ENCODE measurements at places on chromosomes 2 and 18.
A peak's percentile ranks its signal among the peaks of the same experiment; 100 is the strongest.

GRCh38 chr2:7517088-7517487, 599.9 kb downstream of the RNF144A start:
- no peak for DNase-seq

DNA sequence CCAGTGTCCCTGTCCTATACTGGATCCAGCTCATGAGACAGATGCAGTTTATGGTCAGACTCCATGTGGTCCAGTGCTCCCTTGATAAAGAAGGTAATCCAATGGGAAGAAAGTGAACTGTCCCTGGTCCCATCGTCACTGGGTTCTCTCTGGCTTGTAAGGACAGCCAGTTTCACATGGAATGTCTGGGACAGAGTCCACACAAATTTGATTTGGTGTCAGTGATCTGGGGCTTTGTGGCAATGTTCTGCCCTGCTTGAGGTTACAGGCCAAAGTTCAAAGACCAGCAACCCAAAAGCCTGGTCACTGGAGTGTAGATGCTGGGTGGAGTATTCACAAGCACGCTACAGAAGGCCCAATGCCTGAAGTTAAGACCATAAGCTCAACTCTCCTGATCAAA, 22.2 kb upstream of the FHL2 start:
- DNase-seq: no peak

GRCh38 chr2:120486946-120487345, 141.0 kb downstream of the INHBB start:
- no peak for DNase-seq

- no peak for DNase-seq
These were observed 65.4 kb downstream of the ERBB4 start for GRCh38 chr2:212473211-212473610.

- DNase-seq: no peak
These were observed 159.3 kb upstream of the STK17B start for GRCh38 chr2:196330645-196331044.

GRCh38 chr2:143936848-143937722, 582.8 kb downstream of the ZEB2 start:
- DNase-seq: no peak

- no peak for DNase-seq
These were observed 190.5 kb upstream of the TWIST2 start for GRCh38 chr2:238657132-238658053.

- DNase-seq: no peak
These were observed 136.7 kb downstream of the TMEM247 start for GRCh38 chr2:46615986-46616485.

DNA sequence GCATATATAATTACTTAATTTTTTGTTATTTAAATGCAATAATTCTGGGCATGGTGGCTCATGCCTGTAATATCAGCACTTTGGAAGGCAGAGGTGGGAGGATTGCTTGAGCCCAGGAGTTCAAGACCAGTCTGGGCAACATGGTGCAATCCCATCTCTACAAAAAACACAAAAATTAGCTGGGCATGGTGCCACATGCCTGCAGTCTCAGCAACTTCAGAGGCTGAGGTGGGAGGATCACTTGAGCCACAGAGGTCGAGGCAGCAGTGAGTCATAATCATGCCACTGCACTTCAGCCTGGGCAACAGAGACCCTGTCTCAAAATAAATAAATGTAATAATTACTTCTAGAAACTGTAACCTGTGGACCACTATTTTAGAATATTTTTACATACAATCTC, 21.5 kb upstream of the TMEM87B start:
- DNase-seq: no peak

DNA sequence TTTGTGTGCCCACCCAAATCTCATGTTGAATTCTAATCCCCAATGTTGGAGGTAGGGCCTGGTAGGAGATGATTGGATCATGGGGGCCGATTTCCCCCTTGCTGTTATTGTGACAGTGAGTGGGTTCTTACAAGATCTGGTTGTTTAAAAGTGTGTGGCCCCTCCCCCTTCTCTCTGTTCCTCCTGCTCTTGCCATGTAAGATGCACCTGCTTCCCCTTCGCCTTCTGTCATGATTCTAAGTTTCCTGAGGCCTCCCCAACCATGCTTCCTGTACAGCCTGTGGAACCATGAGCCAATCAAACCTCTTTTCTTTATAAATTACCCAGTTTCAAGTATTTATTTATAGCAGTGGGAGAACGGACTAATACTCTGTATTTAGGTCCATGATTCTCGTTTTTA, 588.1 kb downstream of the DCDC2C start:
- DNase-seq: no peak

DNA sequence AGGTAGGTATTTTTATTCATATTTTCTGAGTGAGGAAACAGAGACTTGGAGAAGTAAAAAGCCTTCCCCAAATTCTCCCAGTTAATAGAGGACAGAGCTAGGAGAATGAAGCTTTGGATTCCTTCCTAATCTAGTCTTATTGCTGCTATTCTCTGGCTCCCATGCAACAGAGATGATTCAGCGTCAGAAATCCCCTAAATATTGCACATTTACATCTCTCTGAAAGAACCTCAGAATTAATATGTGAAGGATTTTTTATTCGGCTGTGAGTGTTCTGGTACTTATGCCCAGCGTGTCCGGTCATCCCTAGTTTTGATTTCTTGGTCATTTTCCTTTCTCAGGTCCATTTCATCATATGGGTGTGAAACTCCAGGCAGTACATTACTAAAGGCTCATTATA, 91.2 kb upstream of the SESTD1 start:
- DNase-seq: no peak

- peak; percentile 67 for DNase-seq
These were observed 68.7 kb upstream of the ACSL3 start for GRCh38 chr2:222792001-222792611.

DNA sequence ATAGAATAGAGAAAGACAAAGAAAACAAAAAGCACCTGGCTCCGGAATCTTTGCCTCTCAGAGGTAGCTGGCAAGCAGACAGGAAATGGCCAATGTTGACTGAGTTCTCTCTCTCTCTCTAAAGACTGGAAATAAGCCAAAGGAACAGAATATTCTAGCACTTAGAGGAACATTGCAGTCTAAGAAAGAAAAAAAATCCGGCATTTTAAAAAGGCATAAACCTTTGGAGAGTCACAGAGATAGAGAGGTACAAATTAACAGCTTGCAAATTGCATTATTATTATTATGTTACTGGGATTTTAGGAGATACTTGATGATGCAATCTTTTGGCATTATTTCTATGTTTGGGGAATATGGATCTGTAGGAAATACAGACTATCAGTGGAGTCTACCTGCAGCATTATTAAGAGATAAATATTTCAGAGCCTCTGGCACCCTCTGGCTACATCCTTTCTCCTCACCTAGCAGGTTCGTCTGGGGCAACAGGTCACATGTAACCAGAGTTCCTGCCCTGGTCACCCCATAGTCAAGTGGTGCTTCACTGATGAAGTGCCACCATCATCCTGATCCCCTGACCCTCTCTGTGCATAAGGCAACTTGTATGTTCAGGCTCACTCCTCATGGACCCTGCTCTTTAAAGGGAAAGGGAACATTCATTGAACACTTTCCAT, 318.9 kb upstream of the ACVR2A start:
- DNase-seq: no peak

GRCh38 chr2:144780983-144781382, 261.1 kb upstream of the ZEB2 start:
- no peak for DNase-seq

DNA sequence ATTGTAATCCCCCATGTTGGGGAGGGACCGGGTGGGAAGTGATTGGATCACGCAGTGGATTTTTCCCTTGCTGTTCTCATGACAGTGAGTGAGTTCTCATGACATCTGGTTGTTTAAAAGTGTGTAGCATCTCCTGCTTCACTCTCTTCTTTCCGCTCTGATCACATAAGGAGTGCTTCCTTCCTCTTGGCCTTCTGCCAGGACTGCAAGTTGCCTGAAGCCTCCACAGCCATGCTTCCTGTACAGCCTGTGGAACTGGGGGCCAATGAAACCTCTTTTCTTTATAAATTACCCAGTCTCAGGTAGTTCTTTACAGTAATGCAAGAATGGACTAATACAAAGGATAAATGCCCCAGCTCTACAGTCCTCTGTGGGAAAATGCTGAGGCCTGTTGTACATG, 437.5 kb upstream of the NXPH2 start:
- DNase-seq: no peak

DNA sequence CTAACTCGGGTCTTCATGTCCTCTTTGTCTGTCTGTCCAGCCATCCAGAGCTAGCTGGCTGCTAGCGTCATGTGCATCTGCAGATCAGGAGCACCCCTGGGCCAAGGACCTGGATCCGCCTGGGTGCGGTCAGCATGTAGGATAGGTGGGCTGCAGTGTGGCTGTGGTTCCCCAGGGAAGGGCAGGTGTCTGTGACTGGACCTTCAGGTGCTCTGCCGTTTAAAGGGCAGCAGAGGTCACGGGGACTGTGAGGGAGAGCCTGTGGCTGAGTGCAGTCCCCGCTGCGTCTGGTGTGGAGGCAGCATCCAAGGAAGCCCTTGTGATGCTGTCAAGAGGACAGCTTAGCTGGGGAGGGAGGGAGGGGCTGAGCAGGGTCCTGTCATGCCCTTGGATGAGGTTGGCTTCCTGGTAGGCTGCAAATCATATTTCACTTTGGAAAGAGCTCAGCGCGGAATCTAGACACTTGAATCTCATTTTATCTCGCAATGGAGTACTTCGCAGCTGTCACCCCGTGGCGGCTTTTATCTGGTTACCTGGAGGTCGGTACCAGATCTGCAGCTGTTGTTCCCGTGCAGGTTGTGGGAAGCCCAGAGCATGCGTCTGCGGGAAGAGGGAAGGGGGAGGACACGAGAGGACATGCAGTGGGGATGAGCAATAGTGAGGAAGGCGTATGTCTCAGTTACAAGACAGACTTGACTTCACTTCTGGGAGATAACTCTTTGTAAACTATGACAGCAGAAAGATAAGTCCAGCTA, 5.9 kb upstream of the RALB start:
- DNase-seq: no peak

- DNase-seq: no peak
These were observed at the start of gene KYNU for GRCh38 chr2:142877216-142877838. Gene KYNU (plus strand): TSS chr2:142877664. CDS start chr2:142885368, 7,704 bp downstream.

DNA sequence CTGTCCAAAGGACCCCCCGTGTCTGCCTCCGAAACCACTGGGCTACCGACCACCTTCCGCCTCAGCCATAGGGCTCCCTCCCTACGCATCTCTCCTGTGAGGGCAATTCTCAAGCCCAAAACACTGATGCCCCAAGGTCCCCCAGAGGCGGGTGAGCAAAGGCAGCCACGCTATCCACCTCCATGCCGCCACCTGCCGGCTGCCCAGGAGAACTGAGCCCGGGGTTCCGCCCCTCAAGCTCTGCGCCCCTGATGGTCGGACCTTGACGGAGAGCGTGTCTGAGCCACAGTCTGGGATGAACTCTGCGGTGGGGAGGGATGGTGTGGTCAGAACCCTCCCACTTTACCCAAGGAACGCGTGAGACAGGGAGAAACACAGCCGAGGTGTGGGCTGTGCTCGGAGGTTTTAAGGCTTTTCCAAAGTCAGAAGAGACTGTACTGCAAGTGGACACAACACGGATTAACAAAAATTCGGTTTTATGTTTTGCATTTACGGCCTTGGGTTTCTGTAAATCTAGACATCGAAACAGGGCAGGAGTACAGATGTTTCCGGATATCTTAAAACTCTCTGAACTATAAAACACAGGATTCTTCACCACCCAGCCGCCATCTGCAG, 114.1 kb downstream of the ZNF516 start:
- no peak for DNase-seq

GRCh38 chr2:66836851-66837250, 401.9 kb downstream of the MEIS1 start:
- no peak for DNase-seq

GRCh38 chr2:95346231-95346737, 49.1 kb downstream of the KCNIP3 start:
- peak; percentile 14 for DNase-seq

GRCh38 chr2:110748489-110748867, 16.1 kb downstream of the ACOXL start:
- DNase-seq: no peak

DNA sequence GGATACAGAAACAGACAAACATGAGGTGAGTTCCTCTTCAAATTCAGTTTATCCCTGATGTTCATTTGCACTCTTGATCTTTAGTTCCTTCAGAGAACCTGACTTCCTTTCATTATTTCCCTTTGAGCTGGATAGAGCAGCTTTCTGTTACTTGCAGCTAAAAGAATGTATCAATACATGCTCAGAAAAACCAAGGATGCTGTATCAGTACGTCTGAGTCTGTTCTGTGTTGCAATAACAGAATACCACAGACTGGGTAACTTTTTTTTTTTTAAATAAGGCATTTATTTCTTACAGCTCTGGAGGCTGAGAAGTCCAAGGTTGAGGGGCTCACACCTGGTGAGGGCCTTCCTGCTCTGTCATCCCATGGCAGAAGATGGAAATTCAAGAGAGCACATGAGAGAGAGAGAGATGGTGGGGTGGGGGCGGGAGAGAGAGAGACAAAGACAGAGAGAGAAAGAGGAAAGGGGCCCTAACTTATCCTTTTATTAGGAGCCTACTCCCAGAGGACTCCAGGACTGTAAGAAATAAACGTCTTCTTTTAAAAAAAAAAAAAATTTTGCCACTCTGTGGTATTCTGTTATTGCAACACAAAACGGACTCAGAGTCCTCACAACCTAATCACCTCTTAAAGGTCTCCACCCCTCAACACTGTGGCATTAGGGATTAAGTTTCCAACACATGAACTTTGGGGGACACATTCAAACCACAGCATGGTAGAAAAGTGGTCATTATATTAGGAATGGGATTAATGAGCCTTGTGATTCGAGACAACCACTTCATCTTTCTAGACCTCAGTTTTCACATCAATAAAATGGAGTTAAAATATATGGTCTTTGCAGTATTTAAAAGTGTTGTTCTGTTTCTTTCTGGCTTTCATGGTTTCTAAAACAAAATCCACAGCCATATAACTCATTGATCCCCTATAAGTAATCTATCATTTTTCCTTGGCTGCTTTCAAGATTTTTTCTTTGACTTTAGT, 18.4 kb upstream of the SELENOI start:
- DNase-seq: no peak

GRCh38 chr2:59276917-59277316, 1035.8 kb upstream of the FANCL start:
- no peak for DNase-seq

- DNase-seq: no peak
These were observed 46.0 kb downstream of the SOCS6 start for GRCh38 chr18:70334728-70335329.

DNA sequence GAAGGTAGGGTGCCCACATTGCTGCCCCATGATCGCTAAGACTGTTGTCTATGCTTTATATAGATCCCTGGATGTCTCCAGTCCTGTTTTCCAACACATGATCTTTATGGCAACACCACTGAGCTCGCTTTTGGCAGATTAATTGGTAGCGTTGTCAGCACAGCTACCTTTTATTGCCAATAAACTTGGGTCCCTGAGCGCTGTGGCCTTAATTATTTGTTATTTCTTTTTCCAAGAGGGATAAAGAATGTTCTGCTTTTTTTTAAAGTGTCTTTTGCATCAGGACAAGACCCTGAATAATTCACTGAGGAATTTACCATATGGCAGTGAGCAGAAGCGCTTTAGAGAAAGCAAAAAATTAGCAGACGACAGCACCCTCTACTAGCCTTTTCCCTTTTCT, 113.5 kb downstream of the COLEC12 start:
- no peak for DNase-seq

GRCh38 chr2:207935991-207936370, 89.3 kb downstream of the PLEKHM3 start:
- DNase-seq: no peak

Data from C1 segment of cervical spinal cord (tissue), 14 donors.